ENCODE measurements at places on chromosomes 2 and 18.
A peak's percentile ranks its signal among the peaks of the same experiment; 100 is the strongest.

DNA sequence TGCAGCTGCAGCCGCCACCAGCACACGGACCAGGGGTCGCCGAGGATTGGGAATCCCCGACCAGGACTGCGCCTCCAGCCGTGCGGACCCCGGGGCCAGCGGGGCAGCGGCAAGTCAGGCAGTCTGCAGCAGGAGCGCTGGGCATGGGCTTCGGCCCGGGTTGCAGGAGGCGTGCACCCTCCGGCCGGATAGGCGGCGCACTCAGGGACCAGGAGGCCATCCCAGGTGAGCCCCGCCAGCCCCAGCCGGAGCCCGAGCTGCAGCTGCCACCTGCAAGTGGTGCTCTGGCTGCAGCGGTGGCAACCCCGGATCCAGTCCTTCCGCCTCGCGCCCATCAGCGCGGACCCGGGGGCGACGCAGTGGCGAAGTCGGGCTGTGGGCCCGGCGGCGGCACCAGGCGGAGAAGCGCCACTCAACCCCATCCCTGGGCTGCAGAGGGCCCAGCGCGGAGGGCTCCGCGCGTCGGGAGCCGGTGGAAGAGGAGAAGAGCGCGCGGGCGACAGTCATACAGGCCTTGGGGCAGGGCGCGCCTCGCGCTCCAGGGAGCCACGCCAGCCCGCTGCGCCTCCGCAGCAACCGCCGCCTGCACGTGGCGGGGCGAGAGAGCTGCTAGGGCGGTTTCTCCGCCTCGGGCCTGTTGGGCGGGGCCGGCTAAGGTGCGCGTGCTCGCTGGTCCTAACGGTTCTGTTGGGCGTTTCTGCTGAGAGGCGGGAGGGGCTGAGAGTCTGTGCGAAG lies 73.8 kb downstream of the RPIA start:
- DNase-seq: peak; percentile 61

- DNase-seq: no peak
These were observed 106.9 kb downstream of the LIPG start for GRCh38 chr18:49668574-49669275.

- no peak for DNase-seq
These were observed 30.9 kb downstream of the NRXN1 start for GRCh38 chr2:51000849-51001617.

DNA sequence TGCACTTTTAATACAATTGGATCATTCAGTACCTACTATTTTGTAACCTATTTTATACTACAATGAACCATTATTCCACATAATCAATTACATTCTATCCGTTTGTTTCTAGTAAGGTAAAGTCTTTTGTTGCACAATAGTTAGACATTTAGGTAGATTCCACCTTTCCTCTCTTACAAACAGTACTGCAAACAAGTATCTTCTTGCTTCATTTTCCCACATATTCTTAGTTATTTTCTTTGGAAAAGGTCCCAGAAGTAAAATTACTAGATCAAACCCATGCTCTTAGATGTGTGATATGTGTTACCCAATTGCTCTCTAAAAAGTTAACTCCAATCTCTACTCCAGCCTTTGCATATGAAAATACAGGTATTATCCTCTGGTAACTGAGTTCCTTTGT lies 49.6 kb downstream of the SPIRE1 start:
- DNase-seq: no peak

- no peak for DNase-seq
These were observed 6.2 kb upstream of the SATB2 start for GRCh38 chr2:199463708-199464605.

GRCh38 chr2:127733816-127734537 lies 32.7 kb downstream of the SFT2D3 start:
- no peak for DNase-seq

DNA sequence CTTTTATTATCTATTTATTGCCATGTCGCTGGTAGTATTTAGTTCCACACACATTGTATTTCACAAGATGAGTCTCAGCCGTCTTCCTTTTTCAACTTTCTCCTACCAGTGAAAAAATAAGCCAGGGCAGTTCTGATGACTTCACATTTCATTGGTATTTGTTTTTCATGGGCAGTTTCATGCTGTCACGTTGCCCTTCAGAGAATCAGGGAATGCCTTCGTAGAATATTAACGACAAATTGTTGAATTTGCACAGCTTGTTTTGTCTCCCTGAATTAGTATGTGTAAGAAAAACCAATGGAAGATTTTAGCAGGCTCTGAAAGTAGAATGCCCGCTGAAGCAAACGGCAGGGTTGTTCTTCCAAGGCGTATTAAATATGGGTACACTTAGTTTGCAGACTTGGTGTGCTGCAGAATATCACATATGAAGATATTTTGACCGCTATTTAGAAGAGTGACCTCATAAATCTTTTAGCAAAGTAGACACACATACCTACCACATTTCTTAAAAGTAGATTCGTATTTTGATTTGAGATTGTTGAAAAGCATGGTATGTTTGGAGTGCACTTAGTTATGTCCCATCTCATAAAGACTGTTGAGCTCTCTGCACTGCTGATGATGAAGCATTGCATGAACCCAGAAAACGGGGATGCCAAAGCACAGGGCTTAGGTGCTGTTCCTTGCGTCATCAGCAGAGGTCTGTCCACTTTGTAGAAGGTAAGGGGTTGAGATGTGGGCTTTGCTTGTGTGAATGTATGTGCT lies 2.9 kb downstream of the NEDD4L start:
- no peak for DNase-seq

Measured in T-helper 2 cell (primary cell).